ENCODE measurements at places on chromosomes 4 and X.

DNA sequence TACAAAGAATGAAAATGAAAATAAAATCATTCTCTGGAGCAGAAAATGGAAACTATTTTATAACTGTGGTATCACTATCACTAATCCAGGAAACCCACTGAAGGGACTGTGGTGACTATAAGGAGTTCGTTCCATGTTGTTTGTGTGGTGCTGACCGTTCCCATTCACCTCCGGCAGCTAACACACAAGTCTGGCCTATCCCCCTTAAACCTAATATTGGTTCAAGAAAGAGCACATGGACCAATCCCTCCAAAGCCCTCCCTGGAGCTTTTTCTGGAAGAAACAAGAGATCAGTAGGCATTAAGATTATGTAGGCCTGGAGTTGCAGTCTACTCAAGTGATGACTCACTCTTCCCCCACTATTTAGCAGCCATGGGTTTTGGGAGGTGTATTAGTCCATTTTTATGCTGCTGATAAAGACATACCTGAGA is 25.9 kb upstream of the FAM241A start:
- no peak for DNase-seq

DNA sequence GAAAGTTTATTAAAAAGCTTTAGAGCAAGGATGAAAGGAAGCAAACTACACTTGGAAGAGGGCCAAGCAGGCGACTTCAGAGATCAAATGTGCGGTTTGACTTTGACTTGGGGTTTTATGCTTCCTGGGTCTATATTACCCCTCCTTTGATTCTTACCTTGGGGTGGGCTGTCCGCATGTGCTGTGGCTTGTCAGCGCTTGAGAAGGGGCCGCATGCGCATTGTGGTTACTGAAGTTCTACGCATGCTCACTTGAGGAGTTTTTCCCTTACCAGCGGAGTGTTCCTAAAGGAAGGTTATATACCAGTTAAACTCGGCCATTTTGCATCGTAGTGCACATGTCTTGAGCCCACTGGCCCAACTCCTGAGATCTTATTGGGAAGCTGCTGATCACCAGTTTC is 9.9 kb downstream of the ZNF157 start:
- DNase-seq: peak; percentile 75

- no peak for DNase-seq
Measured at GRCh38 chr4:3339577-3339976, 46.8 kb downstream of the RGS12 start.

- DNase-seq: no peak
Measured at GRCh38 chr4:186236126-186236525, 8.8 kb downstream of the KLKB1 start.

- no peak for DNase-seq
Measured at GRCh38 chrX:112043997-112044396, 38.6 kb downstream of the TRPC5 start.

- DNase-seq: no peak
Measured at GRCh38 chr4:24645765-24646550, 61.6 kb upstream of the DHX15 start.

GRCh38 chr4:8721621-8722020 is 129.1 kb downstream of the CPZ start:
- DNase-seq: no peak

DNA sequence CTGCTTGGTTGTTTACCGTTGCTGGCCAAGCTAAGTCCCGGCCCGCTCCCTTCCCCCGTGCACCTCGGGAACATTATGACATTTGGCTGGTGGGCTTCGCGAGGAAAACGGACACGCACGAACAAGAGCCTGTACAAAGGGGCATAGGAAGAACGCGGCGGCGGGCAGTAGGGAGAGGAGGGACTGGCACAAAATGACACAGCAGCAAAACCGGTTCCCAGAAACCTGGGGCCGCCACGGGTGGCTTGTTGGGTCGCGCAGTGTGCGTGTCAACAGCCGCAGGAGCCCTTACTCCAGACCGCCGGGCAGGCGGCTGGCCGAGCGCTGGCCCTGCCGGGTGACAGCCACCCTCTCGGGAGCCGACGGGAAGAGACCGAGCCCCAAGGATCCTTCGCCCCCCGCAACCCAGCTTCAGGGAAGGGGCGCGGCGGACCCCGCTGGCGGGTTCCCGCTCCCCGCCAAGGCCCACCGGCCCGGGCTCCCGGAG is 1.6 kb upstream of the LIN54 start:
- DNase-seq: no peak

DNA sequence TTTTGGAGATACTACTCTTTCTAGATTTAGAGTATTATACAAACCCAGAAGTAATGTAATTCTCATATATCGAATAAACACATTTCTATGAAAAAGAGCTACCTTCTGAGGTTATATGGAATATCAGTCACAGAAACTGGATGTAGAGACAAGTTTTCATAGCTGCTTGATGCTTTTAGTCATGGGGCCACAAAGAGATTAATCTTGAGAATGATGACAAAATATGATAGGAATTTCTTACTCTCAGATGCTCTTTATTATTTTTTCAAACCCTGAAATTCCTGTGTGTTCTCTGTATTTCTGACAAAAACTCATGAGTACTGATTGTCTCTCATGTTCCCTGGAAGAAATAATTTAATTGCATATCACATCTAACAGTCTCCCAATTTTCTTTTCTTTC is 662.5 kb downstream of the RAPGEF2 start:
- DNase-seq: no peak

- no peak for DNase-seq
Measured at GRCh38 chr4:45951153-45951552, 172.7 kb downstream of the GABRG1 start.

DNA sequence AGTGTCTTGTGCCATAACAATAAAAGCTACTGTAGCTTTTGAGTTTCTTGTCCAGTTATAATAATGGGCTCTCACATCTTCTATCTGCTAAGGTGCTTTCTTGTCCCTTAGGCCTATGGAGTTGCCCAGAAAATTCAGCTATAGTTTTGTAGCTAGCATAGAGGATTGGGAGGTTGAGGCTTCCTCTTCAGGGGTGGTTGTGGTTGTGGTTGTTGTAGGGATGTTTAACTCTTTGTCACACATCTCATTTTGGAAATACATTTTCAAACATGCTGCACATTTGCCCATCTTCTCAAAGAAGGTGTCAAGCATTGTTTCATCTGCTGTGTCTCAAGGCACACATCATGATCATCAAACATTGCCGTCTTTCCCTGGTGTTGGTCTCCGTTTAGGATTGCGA is 65.0 kb downstream of the ATXN3L start:
- no peak for DNase-seq

DNA sequence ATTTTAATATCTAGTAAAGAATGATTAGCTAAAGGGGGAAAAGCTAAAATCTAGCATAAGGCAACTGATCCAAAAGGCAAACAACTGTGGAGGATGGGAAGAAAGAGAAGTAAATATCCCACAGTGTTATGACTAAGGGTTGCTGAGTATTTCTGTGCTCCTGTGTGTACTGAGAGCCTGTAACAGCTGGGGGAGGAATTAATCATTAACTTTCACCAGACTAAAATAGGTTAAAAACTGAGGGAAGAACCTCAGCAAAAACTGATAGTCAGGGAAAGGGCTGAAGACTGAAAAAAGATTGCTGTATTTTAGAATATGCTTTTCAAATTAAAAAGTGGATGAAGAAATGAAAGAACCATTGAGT is 365.9 kb downstream of the CXXC4 start:
- DNase-seq: no peak

- no peak for DNase-seq
Measured at GRCh38 chr4:108854786-108855185, 91.9 kb upstream of the ETNPPL start.

GRCh38 chr4:58163156-58163555 is 1053.0 kb upstream of the IGFBP7 start:
- DNase-seq: no peak

DNA sequence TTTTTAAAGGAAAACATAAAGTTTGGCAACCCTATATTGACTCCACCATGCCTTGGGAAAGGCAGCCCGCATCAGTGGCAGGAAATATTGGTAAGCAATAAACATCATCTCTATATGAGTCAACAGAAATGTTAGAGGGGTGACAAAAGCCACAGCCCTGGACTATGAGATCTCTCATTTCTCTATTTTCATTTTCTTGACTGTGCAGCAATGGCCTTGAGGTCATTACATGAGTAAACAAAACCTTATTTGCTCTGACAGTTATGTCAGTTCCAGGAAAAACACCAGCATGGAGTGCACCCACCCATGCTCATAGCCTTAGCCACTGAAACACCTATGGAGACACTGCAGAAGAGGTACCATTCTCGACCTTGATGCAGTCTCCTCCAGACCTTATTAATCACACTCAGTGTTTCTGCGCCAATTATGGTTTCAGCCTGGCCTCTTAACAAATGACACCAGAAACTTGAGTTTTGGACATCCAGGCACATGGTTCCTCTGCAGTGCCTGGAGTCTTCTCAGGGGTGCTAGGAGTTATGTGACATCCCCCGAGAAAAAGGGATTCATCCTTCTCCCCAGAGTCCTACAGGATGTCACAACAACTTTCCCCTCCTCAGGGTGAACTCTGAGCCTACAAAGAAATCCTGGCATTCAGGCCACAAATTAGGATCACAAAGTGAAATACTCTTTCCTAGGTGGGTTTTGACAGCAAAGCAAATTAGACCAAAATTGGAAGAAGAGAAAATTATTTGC is 16.0 kb upstream of the HPGD start:
- no peak for DNase-seq

DNA sequence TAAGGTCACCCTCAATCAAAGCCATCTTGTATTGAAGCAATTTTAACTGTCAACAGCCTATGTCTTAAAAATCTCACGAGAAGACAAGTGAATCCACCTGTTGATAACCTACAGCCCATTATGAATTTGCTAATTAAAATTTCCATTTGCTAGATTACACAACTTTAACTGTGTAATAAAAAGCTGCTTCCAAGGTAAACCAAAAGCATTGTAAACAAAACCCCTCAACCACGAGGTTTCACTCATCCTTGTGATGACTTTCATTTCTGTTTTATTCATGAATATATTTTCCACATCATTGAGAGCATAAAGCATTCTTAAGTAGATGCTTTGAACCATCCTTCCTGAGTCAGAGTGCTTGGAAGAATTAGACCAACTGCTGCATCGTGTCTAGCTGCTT is 217.5 kb upstream of the GYPA start:
- no peak for DNase-seq

GRCh38 chr4:82423245-82424054 is 6.8 kb downstream of the HNRNPDL start:
- no peak for DNase-seq

DNA sequence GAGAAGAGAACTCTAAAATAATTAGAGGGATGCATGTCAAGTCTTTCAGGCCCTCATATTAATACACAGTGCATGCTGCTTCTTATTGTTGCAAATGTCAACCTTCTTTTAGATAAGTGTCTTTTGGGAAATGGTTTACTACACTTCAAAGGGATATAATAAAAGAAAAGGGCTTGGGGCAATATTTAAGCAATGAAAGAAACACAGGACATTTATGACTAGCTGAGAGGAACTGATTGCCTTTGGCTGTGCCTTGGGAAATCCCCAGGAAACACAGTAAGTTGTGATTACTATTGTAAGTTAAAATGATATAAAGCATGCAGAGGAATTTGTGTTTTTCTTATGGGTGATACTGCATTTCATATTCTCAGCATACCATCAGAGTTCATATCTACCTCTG is 1036.2 kb upstream of the GRID2 start:
- no peak for DNase-seq

- no peak for DNase-seq
Measured at GRCh38 chr4:18209448-18209847, 187.9 kb upstream of the LCORL start.

GRCh38 chr4:155690044-155690837 is 23.6 kb downstream of the GUCY1A1 start:
- no peak for DNase-seq
